ENCODE measurements at places on chromosomes 4 and X. TPM values are rescaled to one million over a fixed set of nuclear protein-coding genes. Genes with fewer than 3 reads are reported as not detected.

The RNF175 gene
- not detected for total RNA-seq

The DKK2 gene
- not detected for total RNA-seq

DNA sequence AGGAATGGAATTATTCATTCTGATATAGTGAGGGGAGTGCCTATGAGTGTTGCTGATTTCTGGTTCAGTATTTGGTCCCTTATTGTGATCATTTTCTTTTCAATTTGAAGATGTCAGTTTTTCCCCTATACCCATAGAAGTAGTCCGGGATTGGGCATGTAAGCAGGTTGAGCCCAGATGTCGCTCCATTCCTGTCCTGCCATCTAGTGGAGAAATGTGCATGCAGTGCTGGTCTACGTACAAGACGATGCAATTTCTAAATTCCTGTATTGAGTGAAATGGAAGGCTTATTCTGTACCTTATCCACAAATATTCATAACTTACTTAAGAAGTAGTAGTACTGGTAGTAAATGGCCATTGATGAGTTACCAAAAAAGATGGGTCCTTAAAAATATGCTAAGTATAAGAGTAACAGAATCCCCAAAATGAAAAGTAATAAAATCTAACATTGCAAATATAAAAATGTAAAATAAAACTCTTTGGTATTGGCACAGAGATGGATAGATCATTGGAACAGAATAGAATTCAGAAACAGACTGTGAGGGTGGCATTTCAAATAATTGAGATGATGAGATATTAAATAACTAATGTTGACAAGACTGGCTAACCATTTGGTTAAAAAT is 60.9 kb downstream of the UGT8 start:
- no peaks in the 10 kb centered on the region for H3K4me1 ChIP-seq
- H3K36me3 ChIP-seq = no peaks in the 10 kb centered on the region
- H3K27ac ChIP-seq = no peak overlapping the region
- H3K4me3 ChIP-seq = no peak overlapping the region

The EPGN gene
- total RNA-seq = not detected

The ABCE1 gene
- total RNA-seq = 97.4 TPM

The TCEANC gene
- 4.7 TPM for total RNA-seq

DNA sequence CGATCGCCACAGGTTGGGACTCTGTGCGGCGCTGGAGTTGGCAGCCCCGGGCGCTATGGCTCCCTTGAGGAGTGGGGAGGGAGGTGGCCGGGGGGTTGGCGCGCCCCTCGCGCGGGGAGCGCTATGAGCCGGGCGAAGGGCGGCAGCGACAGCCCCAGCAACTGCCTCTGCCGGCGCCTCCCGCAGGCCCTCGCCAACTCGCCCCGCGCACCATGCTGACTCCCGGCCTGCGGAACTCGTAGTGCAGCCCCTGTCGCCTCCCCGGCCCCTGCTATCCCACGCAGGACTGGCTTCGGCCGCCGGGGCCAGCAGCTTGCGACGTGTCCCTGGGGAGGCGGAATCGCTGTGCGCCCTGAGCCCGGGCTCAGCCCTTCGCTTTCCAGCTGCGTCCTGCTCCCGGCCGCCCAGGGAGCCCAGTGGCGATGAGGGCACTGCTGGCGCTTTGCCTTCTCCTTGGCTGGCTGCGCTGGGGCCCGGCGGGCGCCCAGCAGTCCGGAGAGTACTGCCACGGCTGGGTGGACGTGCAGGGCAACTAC is 415 bp downstream of the SHISA3 start:
- H3K4me1 ChIP-seq = peaks cover 25% of the 10 kb centered on the region
- H3K4me3 ChIP-seq = peak overlapping the region; percentile 70
- peaks cover 76% of the 10 kb centered on the region for H3K27me3 ChIP-seq
- no peak overlapping the region for H3K27ac ChIP-seq
- no peak for DNase-seq
- H3K36me3 ChIP-seq = no peaks in the 10 kb centered on the region

- DNase-seq = no peak
- peaks cover 9% of the 10 kb centered on the region for H3K27me3 ChIP-seq
- H3K4me3 ChIP-seq = no peak overlapping the region
- H3K36me3 ChIP-seq = no peaks in the 10 kb centered on the region
- H3K4me1 ChIP-seq = no peaks in the 10 kb centered on the region
- no peak overlapping the region for H3K27ac ChIP-seq
These were observed 6.8 kb downstream of the ATP2B3 start for GRCh38 chrX:153524234-153524633.

- no peaks in the 10 kb centered on the region for H3K4me1 ChIP-seq
- H3K27ac ChIP-seq = no peak overlapping the region
- no peaks in the 10 kb centered on the region for H3K36me3 ChIP-seq
These were observed 100.4 kb downstream of the MMRN1 start for GRCh38 chr4:89995006-89995405.

Measured in activated CD8-positive, alpha-beta memory T cell treated with anti-CD3 and anti-CD28 coated beads, Interleukin-2, amount 10 ng/mL, durations not matched to agents 7 days and 5 days (primary cell).